ENCODE measurements at places on chromosomes 1 and 21.

GRCh38 chr1:45767035-45767434 is 16.6 kb upstream of the IPP start:
- no peak for DNase-seq

GRCh38 chr1:64265141-64265540 is 61.7 kb downstream of the UBE2U start:
- no peak for DNase-seq

GRCh38 chr1:58883888-58884482 is 100.1 kb upstream of the JUN start:
- DNase-seq = no peak

DNA sequence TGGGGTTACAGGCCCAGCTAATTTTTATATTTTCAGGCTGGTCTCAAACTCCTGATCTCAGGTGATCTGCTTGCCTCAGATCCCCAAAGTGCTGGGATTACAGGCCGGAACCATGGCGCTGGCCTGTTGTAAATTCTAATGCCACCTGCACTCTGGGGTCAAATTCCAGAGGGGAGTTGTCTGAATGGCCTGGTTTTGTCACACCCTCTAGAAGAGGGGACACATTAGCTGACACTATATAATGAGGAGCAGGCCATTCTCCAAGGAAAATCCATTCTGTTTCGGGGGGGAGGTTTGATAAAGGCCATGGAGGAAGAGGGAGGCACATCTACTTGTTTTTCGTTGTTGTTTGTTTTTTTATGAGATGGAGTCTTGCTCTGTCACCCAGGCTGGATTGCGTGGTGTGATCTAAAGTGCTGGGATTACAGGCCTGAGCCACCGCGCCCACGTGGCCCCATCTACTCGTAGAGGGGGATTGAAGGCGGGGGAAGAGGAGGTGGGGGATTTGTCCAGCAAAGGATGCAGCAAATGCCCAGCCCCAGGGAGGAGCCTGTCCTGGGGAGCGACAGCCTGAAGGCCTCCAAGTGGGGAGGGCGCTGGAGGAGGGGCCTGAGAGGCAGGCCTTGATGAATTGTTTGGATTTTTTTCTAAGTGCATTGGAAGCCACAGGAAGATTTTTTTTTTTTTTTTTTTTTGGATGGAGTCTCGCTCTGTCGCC is 78.4 kb upstream of the SLC45A1 start:
- DNase-seq = peak; percentile 91

DNA sequence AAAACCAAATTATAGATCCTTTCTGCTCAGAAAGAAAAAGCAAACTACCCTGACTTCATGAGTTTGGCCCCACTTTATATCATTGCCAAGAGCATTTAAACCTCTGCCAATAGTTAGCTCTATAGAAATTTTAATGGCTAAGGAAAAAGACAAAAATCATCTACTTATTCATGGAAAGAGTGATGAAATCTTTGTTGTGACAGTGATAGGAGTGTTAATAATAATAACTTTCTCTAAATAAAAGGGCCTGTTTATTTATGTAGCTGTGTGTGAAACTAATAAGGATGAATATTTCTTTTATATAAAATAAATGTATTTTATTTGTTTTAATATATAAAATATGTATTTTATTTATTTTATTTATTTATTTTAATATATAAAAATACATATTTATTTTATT is 6.4 kb downstream of the CHODL start:
- DNase-seq = no peak

DNA sequence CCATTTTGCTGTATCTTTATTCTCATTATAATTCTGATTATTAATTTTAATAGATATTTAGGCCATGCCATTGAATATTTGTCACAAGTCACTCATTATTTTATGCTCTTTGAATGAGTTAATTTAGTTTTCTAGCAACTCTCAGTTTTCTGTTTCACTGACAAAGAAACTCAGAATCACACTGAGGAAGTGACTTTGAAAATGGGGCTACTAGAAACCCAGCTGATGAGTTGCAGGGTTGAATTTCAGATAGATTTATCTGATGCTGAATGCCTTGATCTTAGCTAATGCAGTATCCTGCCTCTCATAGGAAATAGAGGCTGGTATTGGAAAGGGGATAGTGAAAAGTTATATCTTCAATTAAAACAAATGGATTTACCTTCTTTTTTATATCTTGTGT is 67.4 kb upstream of the PLA2G4A start:
- no peak for DNase-seq

DNA sequence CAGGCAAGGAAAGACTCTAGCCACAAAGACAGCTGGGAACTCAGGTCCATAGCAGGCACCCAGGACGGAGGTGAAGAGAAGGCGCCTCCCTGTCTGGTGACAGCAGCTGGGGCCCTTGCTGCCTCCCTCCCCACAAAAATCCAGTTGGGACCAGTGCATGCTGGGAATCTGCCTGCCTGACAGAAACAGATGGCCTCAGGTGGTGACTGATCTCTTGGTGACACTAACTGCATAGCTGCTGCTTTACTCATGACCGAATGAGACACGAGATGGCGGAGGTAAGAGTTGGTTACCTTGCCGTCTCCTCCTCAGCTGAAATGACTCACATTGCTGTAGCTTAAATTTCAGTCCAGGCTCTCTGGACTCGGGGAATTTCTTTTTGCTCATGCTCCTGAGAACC is 130.3 kb downstream of the FGGY start:
- peak; percentile 56 for DNase-seq

- DNase-seq = no peak
Observed at GRCh38 chr1:245327360-245327759, 172.6 kb downstream of the KIF26B start.

DNA sequence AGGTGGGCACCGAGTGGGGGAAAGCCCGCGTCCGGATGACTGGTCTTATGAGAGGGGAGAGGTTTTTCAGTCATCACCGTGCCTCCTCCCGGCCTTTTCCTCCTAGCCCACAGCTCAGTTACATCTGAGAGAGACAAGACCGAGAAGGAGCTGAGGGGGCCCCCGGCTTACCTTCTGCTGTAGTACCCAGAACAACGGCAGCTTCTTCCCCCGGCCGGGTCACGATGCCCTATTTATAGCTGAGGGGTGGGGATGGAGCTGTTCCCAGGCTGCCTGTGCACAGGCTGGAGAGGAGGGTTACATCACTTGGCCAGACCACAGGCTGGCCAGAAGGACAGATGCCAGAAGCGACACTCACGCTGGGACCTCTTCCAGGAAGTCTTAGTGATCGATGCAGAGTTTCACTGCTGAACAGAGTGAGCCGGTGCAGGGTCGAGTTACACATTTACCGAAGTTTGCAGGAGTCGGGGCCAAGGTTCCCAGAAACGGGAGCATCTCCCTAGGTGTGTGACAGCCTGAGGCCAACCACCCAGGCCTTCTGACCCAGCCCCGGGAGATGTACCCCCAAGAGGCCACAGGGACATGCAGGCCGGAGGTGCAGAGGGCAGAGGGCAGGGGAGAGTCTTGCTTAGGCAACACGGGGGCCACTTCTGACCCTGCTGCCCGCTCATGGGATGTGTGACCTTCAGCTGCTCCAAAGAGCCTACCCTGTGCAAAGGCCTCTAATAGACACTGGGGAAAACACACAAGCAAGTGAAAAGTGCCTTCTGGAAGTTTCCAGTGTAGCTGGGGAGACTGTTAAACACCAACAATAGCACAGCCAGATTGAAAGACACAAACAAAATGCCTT is at the start of gene AGT:
AGT (minus strand) TSS at position 208 of the 850 bp plus-strand sequence. CDS start 3,299 bp downstream, outside the sequence.
- no peak for DNase-seq

- DNase-seq = no peak
Observed at GRCh38 chr21:46618738-46619379, 14.0 kb upstream of the S100B start.

DNA sequence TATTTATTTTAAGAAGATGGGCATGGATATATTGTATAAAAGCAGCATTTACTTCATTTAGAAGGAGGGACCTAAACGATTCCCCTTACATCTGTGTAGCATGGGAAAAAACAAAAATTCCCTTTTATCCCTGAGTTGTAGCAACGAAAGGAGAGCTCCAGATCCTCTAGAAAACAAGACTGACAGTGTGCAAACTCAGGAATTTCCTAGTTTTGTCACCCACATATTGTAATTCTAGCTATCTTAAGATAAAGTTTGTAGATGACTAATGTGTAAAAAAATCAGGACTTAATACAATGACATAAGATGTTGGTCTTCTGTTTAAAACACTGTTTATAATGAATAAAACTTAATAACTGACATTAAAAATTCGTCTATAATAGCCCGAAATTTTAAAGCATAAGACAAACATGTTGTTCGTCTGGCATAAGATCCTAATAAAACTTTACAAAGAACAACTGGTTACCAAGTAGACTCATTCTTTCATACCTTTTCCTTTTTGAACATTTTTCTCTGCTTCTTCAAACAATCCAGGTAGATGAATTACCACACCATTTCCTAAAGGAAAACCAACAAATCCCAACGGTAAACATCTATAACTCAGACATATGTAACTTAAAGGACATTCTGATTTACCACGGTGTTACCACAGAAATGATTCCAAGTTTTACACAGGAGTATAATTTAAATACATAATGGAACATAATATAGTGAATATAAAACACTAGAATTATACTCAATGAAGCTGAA is 15.2 kb downstream of the ADSS2 start:
- DNase-seq = no peak

GRCh38 chr1:44505210-44505993 is 100.3 kb downstream of the RNF220 start:
- no peak for DNase-seq

- no peak for DNase-seq
Observed at GRCh38 chr1:185059950-185060571, 14.7 kb downstream of the RNF2 start.

GRCh38 chr1:207897188-207897587 is 13.7 kb downstream of the CD34 start:
- no peak for DNase-seq

GRCh38 chr1:23619299-23620188 is 60.2 kb upstream of the ID3 start:
- DNase-seq = peak; percentile 72

- no peak for DNase-seq
Observed at GRCh38 chr1:198620951-198621824, 17.7 kb upstream of the PTPRC start.

- no peak for DNase-seq
Observed at GRCh38 chr1:156203331-156203730, 9.4 kb downstream of the SLC25A44 start.

GRCh38 chr1:236214761-236215160 is 67.0 kb downstream of the ERO1B start:
- no peak for DNase-seq

GRCh38 chr21:33244779-33245105 is 15.0 kb downstream of the IFNAR2 start:
- DNase-seq = no peak

DNA sequence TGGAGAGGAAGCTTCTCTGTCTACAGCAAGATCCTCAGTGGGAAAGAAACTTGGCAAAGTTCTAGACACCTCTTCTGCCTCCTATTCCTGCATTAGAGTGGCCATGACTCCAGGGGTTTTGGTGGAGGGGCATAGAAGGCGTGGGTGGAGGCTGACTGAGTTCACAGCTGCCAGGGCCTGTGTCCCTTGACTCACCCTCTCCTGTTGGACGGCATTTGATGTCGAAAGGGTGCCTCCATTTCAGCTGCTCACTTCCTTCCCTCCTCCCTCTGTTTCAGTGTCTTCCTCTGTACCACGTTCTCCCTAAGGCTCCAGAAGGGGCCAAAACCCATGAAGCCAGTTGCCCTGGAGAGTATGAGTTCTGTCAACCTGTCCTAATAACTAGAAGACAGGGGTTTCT is 632 bp downstream of the TMEM79 start:
- DNase-seq = no peak

DNA sequence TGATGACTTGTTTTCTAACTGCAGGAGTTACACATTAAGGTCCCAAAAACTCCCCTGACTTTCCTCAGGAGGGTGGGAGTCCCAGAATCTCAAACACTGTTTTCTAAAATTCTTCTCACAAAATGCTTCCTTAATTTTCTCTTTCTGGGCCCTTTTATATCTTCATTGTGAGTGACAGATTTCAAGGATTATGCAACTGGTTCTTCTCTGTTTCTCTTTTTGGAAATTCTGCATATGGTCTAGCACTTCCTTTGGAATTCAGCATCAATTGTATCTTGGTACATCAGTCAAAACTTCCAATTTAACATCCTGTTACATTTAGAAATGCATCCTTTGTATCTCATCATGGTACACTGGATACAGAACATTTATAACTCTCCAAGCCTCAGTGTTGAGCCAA is 59.7 kb downstream of the LMO4 start:
- DNase-seq = no peak

- peak; percentile 86 for DNase-seq
Observed at GRCh38 chr1:8314346-8315280, 3.3 kb upstream of the SLC45A1 start.

All from mesendoderm (in vitro differentiated cells).